Stimulated activated CD4-positive, alpha-beta T cell treated with anti-CD3 and anti-CD28 coated beads, Interleukin-2, amount 100 ng/mL, for 24 hours (primary cell): ENCODE measurements at places on chromosomes 5 and 9.

GRCh38 chr9:69149321-69149807 is 24.7 kb upstream of the TJP2 start:
- DNase-seq = no peak

DNA sequence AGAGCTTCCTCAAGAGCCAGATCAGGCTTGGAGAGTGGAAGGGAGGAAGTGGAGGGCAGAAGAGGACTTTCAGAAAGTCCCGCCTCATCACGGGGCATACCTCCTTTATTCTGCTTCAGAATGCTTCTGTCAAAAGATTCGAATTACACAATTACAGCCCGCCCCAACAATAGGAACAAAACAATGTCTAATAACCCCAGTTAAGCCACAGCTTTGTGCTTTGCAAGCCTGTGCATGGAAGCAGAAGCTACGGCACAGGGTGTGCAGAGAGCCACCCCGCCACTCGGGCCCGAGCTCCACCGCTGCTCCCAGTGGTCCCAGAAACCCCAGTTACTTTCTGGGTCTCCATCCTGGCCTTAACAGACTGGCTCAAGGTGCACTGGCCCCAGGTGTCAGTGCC is 23.5 kb downstream of the HNRNPH1 start:
- DNase-seq = no peak

GRCh38 chr9:114900942-114901802 is 29.2 kb downstream of the TNFSF8 start:
- DNase-seq = no peak

DNA sequence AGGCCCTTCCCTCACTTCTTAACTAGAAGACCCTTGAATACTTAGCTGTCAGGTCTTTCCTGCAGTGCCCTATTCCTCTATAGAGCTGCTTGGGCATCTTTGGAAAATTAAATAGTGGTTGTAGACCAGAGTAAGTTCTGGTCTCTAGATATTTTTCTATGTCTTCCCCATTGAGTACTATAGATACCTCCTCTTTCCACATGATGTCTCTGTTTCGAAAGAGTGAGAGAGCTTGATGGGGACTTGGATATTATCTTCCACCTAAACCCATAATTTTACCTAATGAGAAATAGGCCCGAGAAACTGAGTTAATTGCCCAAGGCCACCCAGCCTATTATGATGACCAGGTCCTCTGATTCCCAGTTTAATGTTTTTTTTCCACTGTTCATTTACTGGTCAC is 40.2 kb downstream of the SPEF2 start:
- DNase-seq = no peak

DNA sequence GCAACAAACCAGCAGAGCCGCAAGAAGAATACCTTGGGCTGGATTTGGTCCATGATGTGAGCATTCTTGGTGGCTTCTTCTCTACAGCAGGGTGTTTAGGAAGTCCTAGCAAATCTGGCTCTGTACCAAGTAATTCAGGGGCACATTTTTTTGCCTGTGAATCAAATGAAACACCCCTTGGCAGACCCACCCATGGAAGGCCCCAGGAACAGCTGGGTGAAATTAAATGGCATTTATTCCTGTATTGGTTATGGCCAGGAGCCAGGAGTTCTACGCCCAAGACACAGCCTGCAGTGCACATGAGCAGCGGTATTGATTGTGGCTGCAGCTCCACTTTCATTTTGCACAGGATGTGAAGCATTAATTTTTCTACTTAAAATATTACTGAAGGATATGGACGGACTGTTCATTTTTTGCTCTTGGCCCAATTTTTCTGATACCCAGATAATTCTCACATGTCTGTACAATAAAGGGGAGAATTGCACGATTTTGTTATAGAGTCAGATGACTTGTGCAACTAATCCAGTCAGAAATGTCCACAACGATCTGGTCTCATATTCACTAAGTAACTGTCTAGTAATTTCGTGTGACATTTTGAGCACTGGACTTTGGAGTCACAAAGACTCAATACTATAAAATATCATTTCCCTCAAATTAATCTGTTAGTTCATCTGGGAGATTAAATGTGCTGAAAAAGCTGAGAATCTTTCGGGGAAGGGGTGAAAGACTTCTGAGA is 120.7 kb upstream of the APC start:
- no peak for DNase-seq

- no peak for DNase-seq
These were observed 476.4 kb downstream of the SPOCK1 start for GRCh38 chr5:137022725-137023124.

DNA sequence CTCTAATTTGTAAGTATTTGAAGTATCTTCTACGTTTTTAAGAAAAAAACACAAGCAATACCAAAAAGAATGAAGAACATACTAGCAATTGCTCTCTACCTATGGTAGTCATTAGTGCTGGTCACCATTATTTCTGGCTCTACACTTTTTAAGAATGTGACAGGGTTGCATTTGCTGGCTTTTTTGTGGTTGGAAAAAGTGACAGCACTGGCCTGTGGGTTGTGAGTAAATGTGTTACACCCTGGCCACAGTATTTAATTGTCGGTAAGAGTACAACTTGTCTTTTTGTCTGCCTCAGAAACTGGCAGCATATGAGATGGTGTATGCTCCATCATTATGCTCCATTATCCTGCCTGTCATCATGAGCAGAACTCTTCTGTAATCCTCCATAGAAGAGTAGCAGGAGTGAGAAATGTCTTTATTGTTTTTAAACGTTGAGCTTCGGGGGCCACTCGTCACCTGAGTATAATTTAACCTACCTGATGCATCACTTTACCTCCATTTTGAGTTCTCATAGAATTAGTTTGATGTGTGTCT is 449.8 kb downstream of the ISL1 start:
- DNase-seq = no peak

GRCh38 chr5:169838688-169839087 is 141.6 kb downstream of the INSYN2B start:
- no peak for DNase-seq

- no peak for DNase-seq
These were observed 261.4 kb upstream of the KLF4 start for GRCh38 chr9:107750741-107751566.

DNA sequence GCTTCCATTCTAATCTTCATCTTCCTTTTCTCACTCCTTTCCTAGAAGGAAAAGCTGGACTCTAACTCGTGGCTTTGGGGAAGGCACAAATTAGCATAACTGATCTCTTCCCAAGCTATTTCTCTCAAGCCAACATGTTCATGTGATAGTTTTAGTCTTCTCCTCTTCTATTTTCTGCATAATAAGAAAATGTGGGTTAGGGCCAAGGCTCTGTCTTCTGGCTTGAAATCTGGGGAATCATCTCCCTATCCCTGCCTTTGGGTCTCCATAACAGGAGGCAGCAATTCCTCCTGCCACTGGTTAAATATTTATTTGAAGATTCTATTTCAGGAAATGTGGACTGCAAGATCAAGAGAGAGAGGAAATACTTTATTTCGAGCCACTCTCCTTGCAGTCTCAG is 1669.6 kb downstream of the MAT2B start:
- DNase-seq = no peak

GRCh38 chr9:116020801-116021200 is 132.8 kb upstream of the PAPPA start:
- DNase-seq = no peak

- no peak for DNase-seq
These were observed 78.6 kb downstream of the AMBP start for GRCh38 chr9:113999256-114000062.

- DNase-seq = peak; percentile 66
These were observed at the start of gene ANKRD34B for GRCh38 chr5:80569961-80570786. Gene ANKRD34B (minus strand): TSS chr5:80570280. CDS start chr5:80560019, 10,261 bp downstream.

DNA sequence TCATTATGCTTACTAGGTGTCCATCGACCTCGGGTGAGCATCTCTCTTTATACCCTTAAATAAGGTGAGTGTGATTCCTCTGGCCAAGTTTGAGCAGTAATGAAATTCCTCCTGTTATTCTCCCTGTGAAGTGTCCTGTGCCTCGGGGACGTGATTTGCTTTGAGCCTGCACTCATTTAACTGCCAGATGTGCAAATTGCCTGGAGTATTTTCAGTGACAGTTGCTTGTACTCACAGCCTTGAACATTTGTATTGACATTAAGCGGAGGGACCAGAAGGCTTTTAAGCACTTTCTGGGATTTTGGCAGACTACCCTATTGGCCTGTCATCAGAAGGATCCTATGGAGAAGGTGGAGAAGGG is 126.9 kb downstream of the DOCK2 start:
- DNase-seq = no peak

DNA sequence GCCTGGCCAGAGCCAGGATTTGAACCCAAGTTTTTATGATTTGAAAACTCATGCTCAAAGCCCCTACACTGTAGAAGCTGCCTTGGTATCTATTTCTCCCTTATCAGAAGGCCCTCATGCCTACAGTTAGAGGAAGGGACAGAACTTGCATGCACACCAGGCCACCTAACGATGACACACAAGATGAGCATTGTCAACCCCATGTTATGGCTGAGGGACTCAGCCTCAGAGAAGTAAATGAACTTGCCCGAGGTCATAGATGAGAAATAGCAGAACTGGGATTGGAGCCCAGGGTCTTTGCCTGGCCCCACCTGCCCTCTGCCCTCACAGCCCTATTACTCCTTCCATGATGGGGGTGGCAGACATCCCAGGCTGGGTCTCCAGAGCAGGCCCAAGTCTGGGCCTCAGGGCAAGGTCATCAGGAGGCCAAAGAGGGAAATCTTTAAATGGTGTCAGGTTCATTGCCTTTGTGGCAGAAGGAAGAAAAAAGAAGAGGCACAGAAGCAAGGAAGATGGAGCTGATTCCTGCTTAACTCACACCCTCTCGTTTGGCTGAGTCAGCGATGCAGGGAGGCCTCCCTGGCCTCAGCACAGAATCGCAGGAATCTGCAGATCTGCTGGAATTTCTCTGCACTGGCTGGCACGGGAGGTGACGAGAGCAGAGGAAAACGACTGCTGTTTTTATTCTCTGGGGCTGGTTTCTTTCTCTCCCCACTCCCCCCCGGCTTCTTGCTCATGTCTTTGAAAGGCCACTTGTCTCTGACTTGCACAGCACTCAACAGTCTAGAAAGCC is 20.6 kb upstream of the CRB2 start:
- no peak for DNase-seq

DNA sequence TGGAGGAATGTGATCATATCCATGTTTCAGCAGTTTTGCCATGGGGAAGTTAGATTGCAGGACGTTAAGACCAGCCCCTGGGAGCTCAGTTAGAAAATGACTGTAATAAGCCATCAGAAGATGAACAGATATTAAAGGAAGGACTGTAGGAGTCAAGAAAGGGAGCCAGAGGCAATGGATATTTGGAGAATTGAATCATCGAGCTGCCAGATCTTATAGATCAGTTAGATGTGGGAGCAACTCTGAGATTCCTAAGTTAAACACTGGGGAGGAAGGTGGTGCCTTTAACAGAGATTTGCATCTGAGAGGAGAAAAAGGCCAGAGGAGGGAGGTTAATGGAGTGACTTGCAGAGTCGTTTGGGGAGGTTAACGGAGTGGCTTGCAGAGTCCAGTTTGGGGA is 96.4 kb downstream of the ADCY2 start:
- no peak for DNase-seq

DNA sequence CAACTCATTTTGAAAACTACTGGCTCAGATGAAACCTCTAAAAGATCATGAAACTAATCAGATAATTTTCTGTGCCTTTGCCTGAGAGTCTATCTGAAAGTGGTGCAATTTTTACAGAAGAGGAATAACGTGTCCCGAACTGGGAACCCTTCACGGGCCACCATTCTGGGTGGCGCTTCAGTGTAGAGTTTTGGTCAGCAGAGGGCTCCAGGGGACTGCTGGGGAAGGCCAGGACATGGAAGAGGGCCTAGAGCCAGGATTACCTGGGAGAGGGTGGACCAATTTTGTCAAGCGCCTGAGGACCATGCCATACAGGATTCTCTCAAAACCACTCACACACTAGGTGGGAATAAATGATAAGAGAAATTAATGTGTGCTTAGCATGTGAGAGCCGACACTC is 49.7 kb upstream of the PLEKHG4B start:
- no peak for DNase-seq

DNA sequence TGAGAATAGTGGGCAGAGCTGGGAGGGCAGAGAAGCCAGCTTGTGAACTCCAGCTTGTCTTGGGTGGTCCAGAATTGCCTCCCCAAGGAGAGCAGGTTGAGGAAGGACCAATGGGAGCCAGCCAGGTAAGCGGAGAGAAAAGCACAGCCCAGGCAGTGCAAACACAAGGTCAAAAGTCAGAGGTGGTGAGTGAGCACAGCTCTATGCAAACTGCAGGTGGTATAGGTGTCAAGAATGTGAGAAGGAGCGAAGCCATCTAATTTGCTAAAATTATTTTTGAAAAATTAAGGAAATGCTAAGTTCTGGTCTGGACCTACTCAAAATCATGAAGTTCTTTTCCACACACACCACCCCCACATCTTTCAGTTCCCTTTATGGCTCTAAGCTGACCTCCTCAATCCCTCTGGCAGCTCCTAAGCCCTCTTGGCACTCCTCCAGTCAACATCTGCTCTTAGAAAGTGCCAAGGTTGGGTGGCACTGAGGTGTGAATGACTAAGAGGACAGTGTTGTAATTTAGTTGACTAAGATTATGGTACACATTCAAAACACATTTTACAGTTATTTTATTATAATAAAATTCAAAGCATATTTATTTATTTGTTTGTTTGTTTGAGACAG is 6.6 kb upstream of the OTULINL start:
- DNase-seq = no peak

GRCh38 chr9:79193001-79193400 is 378.8 kb upstream of the TLE4 start:
- no peak for DNase-seq

DNA sequence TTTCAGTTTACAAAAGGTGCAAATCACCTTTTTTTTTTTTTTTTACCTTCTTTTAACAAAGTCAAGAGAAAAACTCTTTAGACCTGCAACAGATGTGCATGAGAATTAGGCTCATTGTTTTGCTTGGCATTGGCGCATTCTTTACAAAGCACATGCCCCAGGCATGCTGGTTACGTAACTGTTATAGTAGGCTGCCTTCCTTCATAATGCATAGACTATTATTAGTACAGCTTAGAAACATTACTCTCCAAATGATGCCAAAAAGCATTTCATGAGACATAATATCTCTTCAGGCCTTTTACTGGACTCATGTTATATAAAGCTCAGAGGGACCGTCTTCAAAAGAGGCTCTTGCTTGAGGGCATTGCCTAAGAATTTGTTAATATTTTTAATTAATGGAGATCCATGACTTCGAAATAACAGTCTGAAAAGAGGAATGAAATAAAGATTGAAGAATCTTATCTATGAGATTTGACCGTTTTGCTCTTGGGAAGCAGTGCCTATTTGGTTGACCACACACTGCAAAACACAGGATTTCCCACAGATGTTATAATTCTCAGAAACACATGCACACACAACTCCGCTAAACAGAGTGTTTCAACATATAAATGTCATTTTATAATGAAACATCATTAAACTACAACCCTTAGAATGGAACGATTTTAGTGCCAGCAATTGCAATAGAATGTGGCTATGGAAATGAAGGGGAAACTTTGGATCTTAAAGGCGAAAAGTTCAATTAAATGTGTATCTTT is 478.7 kb downstream of the PRR16 start:
- no peak for DNase-seq
